ENCODE measurements at places on chromosomes 3 and 15.

DNA sequence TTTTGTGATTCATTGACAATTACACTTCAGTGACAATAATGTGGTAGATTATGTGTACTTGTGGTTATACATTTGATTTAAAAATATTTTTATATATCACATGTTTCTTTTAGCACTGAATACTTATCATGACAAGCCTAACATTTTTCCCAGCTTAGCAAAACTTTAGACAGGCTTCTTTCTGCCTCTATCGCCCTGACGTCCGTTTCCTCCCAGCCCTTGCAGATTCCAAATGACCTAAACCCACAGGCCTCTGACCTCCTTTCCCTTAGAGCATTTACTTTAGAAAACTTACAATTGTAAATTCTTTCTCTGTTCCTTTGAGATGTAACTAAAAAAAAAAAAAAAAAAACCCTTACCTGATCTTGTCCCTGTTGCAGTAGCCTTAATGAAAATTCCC, 326.1 kb downstream of the UNC13C start:
- DNase-seq: no peak

DNA sequence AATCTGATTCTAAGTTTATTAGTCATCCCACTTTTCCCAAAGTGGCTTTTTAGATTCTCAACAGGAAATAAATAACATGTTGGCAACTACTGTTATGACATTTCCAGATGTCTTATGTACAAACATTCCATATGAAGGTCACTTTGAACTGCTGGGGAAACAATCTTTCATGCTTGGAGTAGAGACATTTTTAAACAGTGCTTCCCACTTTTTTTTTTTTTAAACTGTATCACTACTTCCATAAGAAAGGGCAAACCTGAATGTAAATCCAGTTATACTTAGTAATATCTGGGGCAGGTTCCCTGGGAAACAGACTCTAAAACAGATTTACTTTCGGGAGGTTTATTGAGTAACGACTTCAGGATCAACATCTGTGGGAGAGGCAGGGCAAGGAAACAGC, 473.8 kb downstream of the TAFA4 start:
- DNase-seq: no peak

GRCh38 chr3:130843441-130843840, 50.4 kb upstream of the ATP2C1 start:
- no peak for DNase-seq

- peak; percentile 45 for DNase-seq
Measured at GRCh38 chr15:60800299-60801072, 321.5 kb upstream of the ICE2 start.

DNA sequence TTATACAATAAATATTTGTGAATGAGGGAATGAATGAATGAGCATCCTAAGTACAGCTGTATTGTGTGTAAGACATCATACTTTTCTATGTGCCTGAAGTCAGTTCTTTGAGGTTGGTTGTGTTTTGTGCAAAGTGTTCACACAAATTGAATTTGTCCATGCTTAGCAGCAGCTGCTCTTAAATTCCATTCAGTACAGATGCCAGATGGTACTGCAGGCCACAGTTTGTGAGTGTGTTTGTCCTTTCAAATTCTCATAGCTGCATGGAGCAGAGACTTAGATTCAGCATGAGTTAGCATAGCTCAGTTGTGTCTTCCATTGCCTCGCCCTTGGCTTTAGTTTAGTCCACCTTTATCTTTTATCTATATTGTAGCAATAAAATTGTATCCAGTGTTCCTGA, 3.8 kb upstream of the ZNF385D start:
- DNase-seq: no peak

GRCh38 chr15:59419170-59419569, 18.8 kb upstream of the FAM81A start:
- DNase-seq: no peak

GRCh38 chr15:51966192-51966591, 5.4 kb downstream of the LEO1 start:
- no peak for DNase-seq

- no peak for DNase-seq
Measured at GRCh38 chr15:25061808-25062550, 107.2 kb downstream of the SNRPN start.

All from activated naive CD4-positive, alpha-beta T cell treated with anti-CD3 and anti-CD28 coated beads, Interleukin-2, amount 50 U/mL, for 16 hours (primary cell).